ENCODE measurements at places on chromosomes 4 and X. TPM values are rescaled to one million over a fixed set of nuclear protein-coding genes. Genes with fewer than 3 reads are reported as not detected.
A peak's percentile ranks its signal among the peaks of the same experiment; 100 is the strongest.

- DNase-seq, result no peak
Observed at GRCh38 chr4:88244816-88245579, 39.4 kb downstream of the PPM1K start.

DNA sequence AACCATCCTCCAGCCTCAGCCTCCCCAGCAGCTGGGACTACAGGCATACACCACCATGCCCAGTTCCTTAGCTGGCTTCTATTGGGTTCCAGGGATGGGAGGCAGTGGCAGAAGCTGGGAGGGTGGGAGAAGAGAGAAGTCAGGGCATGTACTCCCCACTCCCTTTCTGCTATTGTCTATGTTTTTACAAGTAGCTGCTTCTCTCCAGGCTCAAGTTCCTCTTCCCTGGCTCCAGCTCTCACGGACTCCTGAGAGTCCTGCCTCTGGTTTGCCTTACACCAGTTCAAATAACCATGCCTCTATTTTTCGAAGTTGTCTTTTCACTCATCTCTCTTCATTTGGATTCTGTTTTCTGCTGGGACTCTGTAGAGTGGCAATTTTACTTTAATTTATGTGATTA lies 2.9 kb downstream of the TBC1D9 start:
- no peak for DNase-seq

- DNase-seq, result no peak
Observed at GRCh38 chr4:120431180-120431579, 364.5 kb upstream of the MAD2L1 start.

- DNase-seq, result no peak
Observed at GRCh38 chr4:108622022-108622421, 1.6 kb downstream of the RPL34 start.

DNA sequence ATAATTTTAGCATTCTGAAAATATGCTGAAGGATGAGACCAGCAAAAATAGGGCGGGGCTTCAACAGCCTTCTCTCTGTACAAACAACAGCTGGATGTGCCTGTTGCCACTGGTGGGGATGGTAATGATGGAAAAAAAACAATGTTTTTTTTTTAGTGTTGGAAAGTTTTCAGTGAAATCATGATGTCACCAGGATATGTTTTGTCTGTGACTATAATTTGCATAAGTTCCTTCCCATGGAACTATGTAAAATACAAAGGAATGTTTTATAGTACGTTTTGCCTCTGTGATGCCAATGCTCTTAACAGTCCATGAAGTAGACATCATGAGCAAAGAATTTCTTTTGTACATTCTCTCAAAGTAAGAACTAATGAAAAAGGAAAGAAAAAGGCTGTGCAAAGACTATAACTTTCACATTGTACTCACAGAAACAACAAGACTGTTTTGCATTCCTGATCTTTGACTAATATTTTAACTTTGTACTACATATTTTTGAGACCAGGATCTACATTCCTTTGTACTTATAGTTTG lies 589.7 kb downstream of the SPRY1 start:
- no peak for DNase-seq

DNA sequence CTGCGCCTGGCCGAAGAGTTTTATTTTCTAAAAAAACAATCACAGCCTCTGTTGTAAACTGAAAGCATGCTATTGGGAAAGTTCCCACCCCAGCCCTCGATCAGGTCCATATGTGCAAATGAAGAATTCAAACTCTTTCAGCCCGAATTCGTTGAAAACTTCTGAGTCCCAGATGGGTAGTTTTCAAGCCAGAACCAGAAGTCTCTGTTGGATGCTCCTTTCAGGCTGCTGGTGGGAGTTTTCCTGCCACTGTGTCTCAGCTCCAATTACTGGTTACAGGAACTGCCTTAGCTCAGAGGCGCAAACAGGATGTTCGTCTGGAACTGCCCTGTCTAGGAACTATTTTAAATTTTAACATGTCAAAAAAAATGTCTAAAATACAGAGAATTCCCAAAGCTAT lies 9.3 kb upstream of the ALG13 start:
- DNase-seq, result no peak

DNA sequence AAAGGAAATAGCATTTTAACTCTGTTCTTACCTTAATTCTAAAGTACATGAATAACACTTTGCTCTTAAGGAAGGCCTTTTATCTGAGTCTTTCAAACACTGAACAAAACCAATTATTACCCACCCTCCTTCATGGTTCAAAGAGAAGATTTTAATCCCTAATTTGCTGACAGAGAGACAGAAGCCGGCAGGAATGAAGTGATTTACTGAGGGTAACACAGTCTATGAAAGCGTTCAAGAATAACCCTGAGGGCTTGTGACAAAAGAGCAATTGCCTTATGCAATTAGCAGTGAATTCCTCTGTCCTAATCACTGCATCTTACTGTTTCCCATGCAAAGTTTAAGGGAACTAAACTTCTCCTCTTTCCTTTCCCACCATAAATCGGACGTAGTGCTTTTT lies 144.1 kb downstream of the PACRGL start:
- no peak for DNase-seq

- DNase-seq, result no peak
Observed at GRCh38 chr4:7390336-7390735, 44.4 kb downstream of the PSAPL1 start.

DNA sequence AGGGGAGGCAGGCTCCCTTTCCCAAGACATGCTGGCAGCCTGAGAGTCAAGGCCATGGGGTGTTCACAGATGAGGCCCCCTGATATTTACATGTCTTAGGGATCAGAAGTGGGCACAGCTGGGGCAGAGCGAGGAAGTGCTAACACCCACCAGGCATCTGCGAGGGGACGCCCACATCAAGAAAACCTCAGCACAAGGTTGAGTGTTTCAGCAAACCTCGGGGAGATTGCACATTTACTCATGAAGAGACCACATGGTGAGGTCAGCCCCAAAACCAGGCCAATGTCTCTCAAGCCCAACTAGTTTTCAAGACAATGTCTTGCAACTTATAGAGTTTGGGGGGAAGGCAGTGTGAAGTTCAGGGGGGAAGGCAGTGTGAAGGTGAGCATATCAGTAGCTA lies 55.2 kb downstream of the CLNK start:
- DNase-seq, result no peak

- DNase-seq, result no peak
Observed at GRCh38 chr4:73664470-73664869, 44.2 kb upstream of the RASSF6 start.

GRCh38 chrX:54064564-54064963 lies 20.3 kb upstream of the PHF8 start:
- DNase-seq, result no peak

DNA sequence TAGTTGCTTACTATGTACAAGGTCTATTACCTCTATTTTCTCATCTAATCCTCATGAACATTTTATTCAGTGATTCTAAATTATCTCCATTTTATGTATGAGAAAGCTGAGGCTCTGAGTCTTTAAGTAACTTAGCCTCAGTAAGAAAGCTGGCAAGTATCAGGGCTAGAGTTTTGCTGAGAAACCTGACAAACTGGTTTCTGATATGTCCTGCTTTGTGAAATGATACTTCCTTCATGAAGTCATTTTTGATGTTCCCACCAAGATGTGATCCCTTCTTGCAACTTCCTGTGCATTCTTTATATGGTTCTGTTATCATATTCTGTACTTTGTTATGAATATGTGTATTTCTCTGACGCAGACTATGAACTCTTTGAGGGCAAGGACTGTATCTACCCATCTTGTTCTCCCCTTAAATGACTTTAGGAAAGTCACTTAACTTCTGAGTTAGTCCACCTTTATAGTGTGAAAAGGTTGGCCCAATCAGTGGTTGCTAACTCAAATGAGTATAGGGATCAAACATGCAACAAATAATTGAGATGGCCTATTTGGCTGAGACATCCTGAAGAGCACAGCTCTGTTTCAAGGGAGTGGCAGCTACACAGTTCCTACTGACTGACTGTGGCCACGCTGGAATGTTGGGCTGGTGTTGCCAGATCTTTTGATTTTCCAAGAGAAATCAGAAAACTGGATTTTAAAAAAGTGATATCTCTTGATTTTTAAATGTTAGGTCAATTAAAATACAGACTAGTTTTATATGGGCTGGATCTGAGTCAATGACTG lies 127.9 kb upstream of the AMOT start:
- peak; percentile 21 for DNase-seq

GRCh38 chr4:138639018-138639741 lies 376.4 kb upstream of the NOCT start:
- DNase-seq, result no peak

DNA sequence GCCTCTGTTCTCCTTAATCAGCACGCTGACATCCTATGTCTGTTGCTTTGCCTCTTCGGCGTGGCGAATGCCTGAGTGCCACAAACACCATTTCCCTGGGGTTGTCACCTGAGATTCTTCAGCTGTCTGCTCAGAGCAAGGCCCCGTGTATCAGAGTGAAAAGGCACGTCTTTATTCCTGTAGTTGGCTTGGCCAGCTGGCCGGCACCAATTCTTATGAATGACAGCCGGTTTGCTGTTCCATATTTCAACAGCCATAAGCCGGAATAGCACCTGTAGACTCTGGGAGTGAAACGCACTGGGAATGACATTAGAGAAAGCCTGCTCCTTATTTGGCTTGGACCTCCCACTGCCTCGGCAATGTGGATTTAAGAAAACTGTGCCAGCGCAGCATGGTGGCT lies 89.3 kb downstream of the MGST2 start:
- DNase-seq, result no peak

GRCh38 chr4:138078751-138079520 lies 163.2 kb downstream of the SLC7A11 start:
- DNase-seq, result no peak

DNA sequence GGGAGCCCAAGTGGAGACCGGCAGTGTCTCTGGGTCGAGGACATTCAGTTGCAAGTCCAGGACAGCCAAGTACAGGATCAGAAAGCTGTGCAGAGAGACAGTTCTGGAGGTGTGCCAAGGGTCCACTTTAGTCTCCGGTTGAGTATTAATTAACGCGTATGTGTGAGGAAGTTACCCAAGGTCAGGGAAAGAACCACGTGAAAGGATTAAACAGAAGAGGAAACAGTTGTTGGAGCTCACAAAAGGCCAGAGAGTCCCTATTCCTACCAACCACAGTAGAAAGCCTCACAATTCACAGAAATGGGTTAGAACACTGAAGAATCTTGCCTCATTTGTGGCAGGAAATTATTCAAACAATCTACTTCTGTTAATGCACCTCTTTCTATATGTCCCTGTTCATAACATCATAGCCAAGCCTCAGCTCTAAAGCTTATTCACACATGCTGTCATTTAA lies 17.9 kb upstream of the NSUN7 start:
- peak; percentile 61 for DNase-seq

- DNase-seq, result no peak
Observed at GRCh38 chrX:70132224-70132623, 1.0 kb upstream of the IGBP1 start.

- no peak for DNase-seq
Observed at GRCh38 chr4:94305466-94306225, 37.0 kb downstream of the HPGDS start.

- DNase-seq, result no peak
Observed at GRCh38 chrX:47484885-47485284, 1.9 kb upstream of the ZNF41 start.

Gene AGA
- 24.8 TPM for total RNA-seq

Gene PPP2R2C
- total RNA-seq, result 0.48 TPM

Gene RBMXL3
- total RNA-seq, result not detected

Gene CRMP1
- total RNA-seq, result 11.6 TPM

Gene STBD1
- total RNA-seq, result 34.2 TPM

All from hepatocyte (in vitro differentiated cells).